GM23338 (cell line): ENCODE measurements at places on chromosomes 1 and 21.
A peak's percentile ranks its signal among the peaks of the same experiment; 100 is the strongest.

- no peak for DNase-seq
- peaks cover 45% of the 10 kb centered on the region for H3K4me1 ChIP-seq
- no peak overlapping the region for H3K4me3 ChIP-seq
- H3K27me3 ChIP-seq: no peaks in the 10 kb centered on the region
Observed at GRCh38 chr1:27142464-27142863, 12.5 kb downstream of the SLC9A1 start.

DNA sequence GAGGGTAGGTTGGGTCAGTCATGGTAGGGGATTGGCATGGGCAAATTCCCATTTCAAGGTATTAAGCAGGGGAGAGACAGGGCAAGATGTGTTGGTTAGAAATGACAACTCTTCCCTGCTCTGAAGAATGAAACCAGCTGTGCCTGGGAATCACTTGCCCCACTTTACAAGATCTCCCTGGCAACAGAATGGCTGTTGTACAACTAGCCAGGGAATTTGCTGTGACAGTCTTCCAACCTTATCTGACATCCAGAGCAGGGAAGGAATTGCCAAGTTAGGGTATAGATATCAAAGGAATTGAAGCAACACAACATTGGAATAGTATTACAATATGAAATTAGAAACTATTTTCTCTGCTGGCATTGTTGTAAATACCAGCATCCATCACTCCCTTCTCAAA lies 154.7 kb downstream of the CACNA1E start:
- DNase-seq: no peak
- H3K36me3 ChIP-seq: no peaks in the 10 kb centered on the region
- H3K4me3 ChIP-seq: no peak overlapping the region
- H3K4me1 ChIP-seq: no peaks in the 10 kb centered on the region
- H3K27me3 ChIP-seq: no peaks in the 10 kb centered on the region

DNA sequence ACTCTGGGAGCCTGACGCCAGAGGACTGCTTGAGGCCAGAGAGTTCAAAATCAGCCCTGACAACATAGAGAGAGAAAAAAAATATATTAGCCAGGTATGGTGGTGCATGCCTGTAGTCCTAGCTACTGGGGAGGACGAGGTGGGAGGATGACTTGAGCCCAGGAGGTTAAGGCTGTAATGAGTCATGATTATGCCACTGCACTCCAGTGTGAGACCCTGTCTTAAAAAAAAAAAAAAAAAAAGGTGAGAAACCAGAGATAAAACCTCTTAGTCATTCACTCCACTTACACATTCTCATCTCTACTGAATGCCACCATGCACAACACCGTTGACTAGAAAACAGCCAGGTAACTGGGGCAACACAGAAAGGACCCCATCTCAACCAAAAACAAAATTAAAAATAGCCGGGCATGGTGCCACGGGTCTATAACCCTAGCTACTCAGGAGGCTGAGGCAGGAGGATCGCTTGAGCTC lies 178.1 kb downstream of the SLC45A1 start:
- 0 out of 2 replicates have a peak overlapping the region, but pooled peaks have one; percentile 39 for H3K27ac ChIP-seq
- H3K27me3 ChIP-seq: no peaks in the 10 kb centered on the region
- H3K4me3 ChIP-seq: no peak overlapping the region
- H3K4me1 ChIP-seq: no peaks in the 10 kb centered on the region
- peaks cover 25% of the 10 kb centered on the region for H3K36me3 ChIP-seq

DNA sequence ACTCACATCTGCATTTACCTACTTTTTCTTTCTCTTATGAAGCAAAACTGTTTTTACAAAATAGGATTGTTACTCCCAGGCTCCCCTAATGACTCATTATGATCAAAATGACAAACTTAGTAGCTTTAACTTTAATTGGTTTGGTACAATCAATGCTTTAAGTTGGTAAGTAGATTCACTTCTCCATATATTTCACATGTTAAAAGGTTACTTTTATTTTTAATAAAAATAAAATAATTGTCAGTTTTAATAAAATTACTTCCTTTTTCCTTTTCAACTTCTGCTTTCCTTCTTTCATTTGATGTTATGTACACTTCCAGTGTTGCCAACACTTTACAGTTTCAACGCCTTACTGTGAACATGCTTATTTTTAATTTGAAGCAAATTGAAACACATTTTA lies 477.6 kb downstream of the SETD4 start:
- no peak for DNase-seq
- H3K27me3 ChIP-seq: no peaks in the 10 kb centered on the region
- H3K27ac ChIP-seq: no peak overlapping the region

- no peak overlapping the region for H3K4me3 ChIP-seq
- H3K27ac ChIP-seq: no peak overlapping the region
- no peaks in the 10 kb centered on the region for H3K27me3 ChIP-seq
- no peaks in the 10 kb centered on the region for H3K36me3 ChIP-seq
- H3K4me1 ChIP-seq: peaks cover 21% of the 10 kb centered on the region; the same call in 1 of the 2 replicates
- DNase-seq: peak; percentile 91
Observed at GRCh38 chr1:226608699-226609505, 60.3 kb downstream of the STUM start.

- H3K4me1 ChIP-seq: peaks cover 16% of the 10 kb centered on the region
- no peak overlapping the region for H3K4me3 ChIP-seq
- H3K27ac ChIP-seq: 0 out of 2 replicates have a peak overlapping the region, but pooled peaks have one; percentile 21
- H3K27me3 ChIP-seq: no peaks in the 10 kb centered on the region
- peaks cover 46% of the 10 kb centered on the region for H3K36me3 ChIP-seq
Observed at GRCh38 chr1:156279837-156280236, 2.8 kb downstream of the SMG5 start.

GRCh38 chr1:68101829-68102228 lies 51.4 kb upstream of the DIRAS3 start:
- H3K4me1 ChIP-seq: no peaks in the 10 kb centered on the region
- H3K36me3 ChIP-seq: no peaks in the 10 kb centered on the region; the same call in 1 of the 2 replicates
- no peaks in the 10 kb centered on the region for H3K27me3 ChIP-seq
- no peak overlapping the region for H3K4me3 ChIP-seq

GRCh38 chr21:46221664-46222435 lies 6.7 kb downstream of the LSS start:
- H3K4me3 ChIP-seq: no peak overlapping the region
- H3K27me3 ChIP-seq: no peaks in the 10 kb centered on the region
- no peak for DNase-seq
- no peak overlapping the region for H3K27ac ChIP-seq
- peaks cover 6% of the 10 kb centered on the region for H3K4me1 ChIP-seq

DNA sequence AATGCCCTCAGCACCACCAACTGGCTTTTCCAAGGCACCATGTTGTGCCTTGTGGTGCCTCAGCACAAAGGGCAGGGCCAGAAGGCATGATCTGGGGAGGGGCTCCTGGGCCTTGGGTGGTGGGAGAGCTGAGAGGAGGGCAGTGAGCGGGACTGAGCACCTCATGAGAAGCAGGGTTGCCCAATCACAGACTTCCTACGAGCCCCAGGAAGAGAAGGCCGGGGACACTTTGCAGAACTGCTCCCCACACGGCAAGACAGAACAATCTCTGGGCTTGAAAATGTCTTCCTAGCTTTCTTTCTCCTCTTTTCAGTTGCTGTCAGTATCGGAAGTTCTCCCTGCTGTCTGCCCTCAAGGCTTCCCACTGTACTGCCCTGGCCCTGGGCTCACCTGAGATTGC lies 6.8 kb downstream of the KCNJ10 start:
- no peak overlapping the region for H3K4me3 ChIP-seq
- no peak for DNase-seq
- no peaks in the 10 kb centered on the region for H3K36me3 ChIP-seq
- H3K27me3 ChIP-seq: no peaks in the 10 kb centered on the region
- peaks cover 25% of the 10 kb centered on the region for H3K4me1 ChIP-seq

GRCh38 chr1:96632045-96632664 lies 89.4 kb upstream of the PTBP2 start:
- DNase-seq: no peak
- no peaks in the 10 kb centered on the region for H3K4me1 ChIP-seq
- no peaks in the 10 kb centered on the region for H3K27me3 ChIP-seq

GRCh38 chr1:55684131-55684650 lies 469.0 kb upstream of the USP24 start:
- no peaks in the 10 kb centered on the region for H3K36me3 ChIP-seq
- no peak for DNase-seq
- H3K4me3 ChIP-seq: no peak overlapping the region

GRCh38 chr21:29875873-29876272 lies 63.9 kb downstream of the GRIK1 start:
- H3K27me3 ChIP-seq: no peaks in the 10 kb centered on the region
- H3K36me3 ChIP-seq: no peaks in the 10 kb centered on the region
- H3K4me1 ChIP-seq: peaks cover 5% of the 10 kb centered on the region; the same call in 1 of the 2 replicates
- H3K4me3 ChIP-seq: no peak overlapping the region
- no peak for DNase-seq
